HepG2 (cell line): ENCODE measurements at places on chromosomes 2 and 18. TPM values are rescaled to one million over a fixed set of nuclear protein-coding genes. Genes with fewer than 3 reads are reported as not detected.

The TMEM17 gene
- total RNA-seq: 0.22 and 0.28 TPM in 2 replicates

The TCF7L1 gene
- 0.04 and 0.08 TPM in 2 replicates for total RNA-seq

The KRTCAP3 gene
- total RNA-seq: 2.1 TPM in 1 of 2 replicates, not detected in the other

The SPATA3 gene
- total RNA-seq: not detected in 2 replicates

The PELI1 gene
- total RNA-seq: 12.5 and 14.9 TPM in 2 replicates

- no peak for DNase-seq
Measured at GRCh38 chr2:76296438-76296837, 585.7 kb upstream of the GCFC2 start.

The RTN4 gene
- total RNA-seq: 67.4 and 98.4 TPM in 2 replicates

GRCh38 chr2:181724662-181725061, 44.3 kb upstream of the NEUROD1 start:
- DNase-seq: no peak

GRCh38 chr2:159832858-159833257, 34.9 kb upstream of the CD302 start:
- DNase-seq: no peak

DNA sequence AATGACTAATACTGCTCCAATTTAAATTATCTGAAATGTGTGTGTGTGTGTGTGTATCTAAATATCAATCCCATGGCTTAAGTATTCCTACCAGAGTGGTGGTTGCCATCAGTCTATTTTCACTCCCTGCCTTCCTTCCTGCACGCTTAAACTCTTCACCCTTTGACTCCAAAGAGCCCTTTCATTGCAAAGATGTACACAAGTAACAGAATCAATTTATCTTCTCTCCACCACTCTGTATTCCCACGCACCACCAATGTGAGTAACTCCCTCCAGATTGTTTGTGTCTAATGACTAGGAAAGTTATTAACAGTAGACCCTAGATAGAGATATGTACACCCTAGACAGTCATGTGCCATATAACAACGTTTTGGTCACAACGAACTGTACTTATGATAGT, 42.8 kb downstream of the ARL6IP6 start:
- no peak for DNase-seq

The KCNK3 gene
- not detected in 2 replicates for total RNA-seq

GRCh38 chr18:60875957-60876507, 457.2 kb upstream of the CDH20 start:
- no peak for DNase-seq

GRCh38 chr2:191115804-191116203, 35.0 kb downstream of the STAT4 start:
- no peak for DNase-seq

The ZNG1B gene
- total RNA-seq: 72.2 and 85.2 TPM in 2 replicates

GRCh38 chr2:206160125-206160806, 571 bp downstream of the EEF1B2 start:
- DNase-seq: peak; percentile 12

DNA sequence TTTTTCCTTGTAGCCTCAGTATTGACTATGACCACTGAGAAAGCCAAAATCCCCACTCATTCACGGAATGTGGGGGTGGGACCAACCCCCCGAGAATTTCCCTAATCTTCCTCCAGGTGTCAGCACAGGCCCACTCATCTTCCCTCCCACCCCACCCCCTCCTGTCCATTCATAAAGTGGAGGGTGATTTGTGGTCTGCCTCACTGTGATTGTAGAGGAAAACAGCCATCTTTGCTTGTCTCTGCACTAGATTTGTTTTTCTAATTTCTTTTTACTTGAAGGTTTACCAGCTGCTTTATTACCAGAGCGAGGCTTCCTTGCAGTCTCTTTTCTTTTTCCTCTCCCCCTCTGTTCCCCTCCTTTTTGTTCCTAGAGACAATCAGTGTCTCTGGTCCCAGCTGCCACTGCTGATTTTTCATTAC, 171.8 kb downstream of the ICOS start:
- DNase-seq: peak; percentile 11

- DNase-seq: no peak
Measured at GRCh38 chr2:217407362-217407761, 547.5 kb upstream of the TNP1 start.

The ARHGEF33 gene
- total RNA-seq: not detected in 2 replicates

- DNase-seq: no peak
Measured at GRCh38 chr18:41753826-41754225, 201.2 kb upstream of the PIK3C3 start.
